Brain microvascular endothelial cell (primary cell): ENCODE measurements at places on chromosomes 7 and 10.
A peak's percentile ranks its signal among the peaks of the same experiment; 100 is the strongest.

- DNase-seq = peak; percentile 85
Measured at GRCh38 chr7:44184206-44184872, 4.9 kb downstream of the GCK start.

GRCh38 chr7:110762546-110763225, 328.2 kb upstream of the LRRN3 start:
- DNase-seq = peak; percentile 27

GRCh38 chr7:23894892-23895569, 185.0 kb downstream of the STK31 start:
- DNase-seq = no peak

DNA sequence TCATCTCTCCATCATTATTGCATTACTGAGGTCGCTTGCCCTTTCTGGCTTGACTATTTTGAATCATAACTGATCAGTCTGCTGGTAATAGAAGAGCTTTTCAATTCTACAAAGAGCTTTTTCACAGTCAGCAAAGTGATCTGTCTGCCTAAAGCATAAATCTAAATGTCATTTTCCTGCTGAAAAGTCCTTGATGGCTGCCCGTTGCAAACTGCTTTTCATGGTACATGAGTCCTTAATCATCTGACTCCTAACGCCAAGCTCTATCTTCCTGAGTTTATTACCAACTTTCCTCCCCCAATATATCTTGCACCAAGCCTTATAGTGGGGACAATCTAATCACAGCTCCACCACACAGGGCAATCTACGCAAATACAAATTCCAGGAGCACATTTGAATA, 39.8 kb downstream of the THSD7A start:
- DNase-seq = no peak

DNA sequence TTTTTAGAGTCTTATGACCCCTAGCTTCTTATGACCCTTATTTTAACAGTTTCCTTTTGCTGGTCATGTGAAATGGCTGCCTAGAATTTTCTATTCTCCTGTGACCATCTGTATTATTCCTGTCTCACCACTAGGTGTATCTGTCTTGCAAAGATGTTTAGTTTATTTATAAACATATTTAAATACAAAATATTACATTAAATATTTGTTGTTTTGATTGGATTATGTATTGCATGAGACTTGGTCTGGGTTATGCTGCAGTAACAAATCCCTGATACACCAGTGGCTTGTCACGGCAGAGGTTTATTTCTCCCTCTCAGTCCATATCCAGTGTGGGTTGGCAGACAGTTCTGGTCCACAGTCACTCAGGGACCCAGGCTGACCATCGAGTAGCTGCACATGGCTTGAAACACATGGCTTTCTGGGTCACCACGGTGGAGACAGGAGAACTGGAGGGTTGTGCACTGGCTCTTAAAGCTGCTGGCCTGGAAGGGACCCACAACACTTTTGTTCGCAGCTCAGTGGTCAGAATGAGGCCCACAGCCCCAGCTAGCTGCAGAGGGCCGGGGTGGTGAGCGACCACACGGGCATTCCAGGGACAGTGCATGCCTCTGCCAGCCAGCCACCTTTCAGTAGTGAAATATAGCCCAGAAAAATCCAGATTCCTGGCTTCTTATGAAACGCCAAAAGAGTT, 7.4 kb downstream of the RASSF4 start:
- no peak for DNase-seq

DNA sequence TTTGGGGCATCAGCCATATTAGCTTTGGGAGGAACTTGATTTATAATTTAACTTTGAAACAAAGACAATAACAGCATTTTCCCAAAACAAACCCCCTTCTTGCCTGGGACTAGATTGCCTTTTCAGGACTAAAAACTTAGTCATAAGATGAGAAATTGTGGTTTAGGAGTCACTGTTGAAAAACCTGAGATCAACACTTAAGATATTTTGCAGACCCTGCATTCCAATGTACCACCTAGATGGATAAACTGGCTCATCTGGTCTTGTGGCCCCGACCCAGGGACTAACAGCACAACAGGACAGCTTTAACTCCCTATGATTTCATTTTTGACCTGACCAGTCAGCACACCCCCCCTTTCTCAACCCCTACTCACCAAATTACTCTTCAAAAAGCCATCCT, 1165.4 kb downstream of the XPNPEP1 start:
- no peak for DNase-seq

GRCh38 chr10:5662708-5663579, 3.5 kb downstream of the ASB13 start:
- DNase-seq = no peak

GRCh38 chr10:121171825-121172787, 320.9 kb downstream of the WDR11 start:
- DNase-seq = no peak
